EL (cell line): ENCODE measurements at places on chromosomes 6 and 20.
A peak's percentile ranks its signal among the peaks of the same experiment; 100 is the strongest.

- DNase-seq = no peak
Observed at GRCh38 chr6:155872961-155873360, 417.3 kb upstream of the NOX3 start.

- DNase-seq = no peak
Observed at GRCh38 chr20:11569163-11569562, 348.5 kb upstream of the BTBD3 start.

- DNase-seq = peak; percentile 13
Observed at GRCh38 chr6:54491431-54491830, 183.2 kb downstream of the TINAG start.

GRCh38 chr20:2596673-2597279 lies 55.7 kb upstream of the NOP56 start:
- DNase-seq = peak; percentile 47

DNA sequence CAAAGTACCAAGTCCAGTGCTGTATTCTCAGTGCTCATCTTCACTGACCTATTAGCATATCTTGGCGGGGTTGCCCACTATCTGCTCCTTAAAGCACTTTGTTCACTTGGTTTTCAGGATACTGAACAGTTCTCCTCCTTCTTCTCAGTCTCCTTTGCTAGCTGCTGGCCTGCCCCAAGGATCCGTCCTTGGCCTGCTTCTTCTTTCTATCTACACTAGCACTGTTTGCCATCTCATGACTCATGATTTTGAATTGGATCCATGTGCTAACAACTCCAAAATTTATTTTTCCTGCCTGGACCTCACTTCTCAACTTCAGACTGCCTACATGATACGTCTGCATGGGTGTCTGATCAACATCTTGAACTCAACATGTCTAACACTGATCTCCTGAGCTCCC lies 15.5 kb downstream of the TPD52L1 start:
- no peak for DNase-seq
